Stimulated activated CD4-positive, alpha-beta T cell treated with anti-CD3 and anti-CD28 coated beads, TNF-alpha, amount 100 ng/mL, for 4 hours (primary cell): ENCODE measurements at places on chromosomes 1 and 21.

DNA sequence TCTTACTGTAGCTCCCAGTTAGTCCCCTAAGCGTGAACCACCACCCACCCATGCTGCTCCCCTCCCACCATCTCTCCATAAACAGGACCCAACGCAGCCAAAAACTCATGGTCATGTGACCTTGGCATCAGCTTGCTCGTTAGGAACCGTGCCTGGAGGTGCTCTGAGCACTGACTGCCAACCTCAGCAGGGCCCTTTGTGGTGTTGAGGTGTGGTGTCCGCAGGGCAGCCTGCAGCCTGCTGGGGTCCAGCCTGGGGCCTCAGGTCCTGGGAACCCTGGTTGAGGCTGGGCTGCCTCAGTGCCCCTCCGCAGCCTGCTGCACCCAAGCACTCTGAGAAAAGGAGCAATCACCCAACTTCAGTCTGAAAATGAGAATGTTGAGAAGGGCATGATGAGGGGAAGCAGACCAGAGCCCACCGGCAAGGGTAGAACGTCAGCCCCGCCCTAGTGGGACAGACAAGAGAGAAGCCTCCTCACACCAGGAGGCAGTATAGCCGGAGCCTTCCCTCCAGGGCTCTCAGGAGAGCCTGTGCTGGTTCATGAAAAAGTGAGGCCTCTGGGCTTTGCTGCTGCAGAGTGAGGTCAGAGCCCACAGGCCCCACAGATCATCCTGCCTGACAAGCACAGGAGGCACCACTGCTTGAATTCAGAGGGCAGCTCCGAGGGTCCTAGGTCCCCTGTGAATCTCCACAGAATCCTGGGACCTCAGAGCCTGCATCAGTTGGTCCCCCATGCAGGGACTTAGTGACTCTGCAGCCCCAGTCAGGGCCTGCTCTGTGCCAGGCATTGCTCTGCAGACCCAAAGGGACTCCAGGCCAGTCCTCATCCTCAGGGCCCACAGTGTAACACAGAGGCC is 4.9 kb upstream of the COL6A2 start:
- no peak for DNase-seq

DNA sequence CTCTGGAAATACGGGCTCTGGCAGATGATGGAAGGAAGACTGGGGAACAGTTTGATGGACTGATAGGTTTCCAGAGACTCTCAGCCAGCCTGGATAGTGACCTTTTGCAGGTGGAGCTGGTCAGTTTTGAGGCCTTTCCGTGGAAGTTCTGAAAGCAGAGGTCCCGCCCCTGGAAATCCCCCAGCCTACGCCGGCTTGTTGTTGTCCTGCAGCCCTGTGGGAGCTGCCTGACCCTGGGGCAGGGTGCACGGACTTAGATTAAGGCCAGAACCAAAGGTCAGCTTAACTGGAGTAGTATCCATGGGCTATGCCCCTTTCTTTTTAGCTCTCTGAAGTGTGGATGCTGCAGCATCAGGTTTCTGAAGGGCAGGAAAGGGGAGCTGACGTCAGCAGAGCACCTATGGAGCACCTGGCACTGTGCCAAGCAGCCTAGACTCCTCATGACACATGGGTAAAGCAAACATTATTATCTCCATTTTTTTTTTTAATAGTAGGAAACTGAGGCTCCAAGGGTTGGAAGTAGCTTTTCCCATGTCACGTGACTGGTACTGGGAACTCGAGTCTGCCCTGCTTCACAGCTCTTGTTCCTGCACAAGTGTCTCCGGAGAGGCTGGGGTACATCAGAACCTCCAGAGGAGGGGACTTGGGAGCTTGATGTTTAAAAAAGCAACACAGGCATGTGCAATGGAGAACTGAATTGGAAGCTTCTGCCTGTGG is 38.5 kb downstream of the IER5 start:
- no peak for DNase-seq

GRCh38 chr1:227002531-227003049 is 62.5 kb downstream of the COQ8A start:
- DNase-seq, result no peak

DNA sequence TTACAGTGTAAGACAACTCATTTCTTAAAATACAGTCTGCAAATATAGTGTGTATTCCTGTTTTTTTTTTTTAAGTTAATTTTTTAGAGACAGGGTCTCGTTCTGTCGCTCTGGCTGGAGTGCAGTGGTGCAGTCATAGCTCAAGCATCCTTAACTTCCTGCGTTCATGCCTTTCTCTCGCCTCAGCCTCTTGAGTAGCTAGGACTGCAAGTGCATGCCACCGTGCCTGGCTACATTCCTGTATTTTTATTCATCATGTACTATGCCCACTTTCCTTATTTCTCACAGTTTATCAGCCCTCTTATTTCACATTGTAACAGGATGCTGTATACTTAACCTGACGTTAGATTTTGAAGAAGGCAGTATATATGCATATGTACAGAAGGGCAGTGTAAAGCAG is 26.7 kb downstream of the MIER1 start:
- no peak for DNase-seq
